Choroid plexus epithelial cell (primary cell): ENCODE measurements at places on chromosomes 6 and 20.

GRCh38 chr20:384723-385122, 4.2 kb downstream of the TRIB3 start:
- no peak for DNase-seq

- DNase-seq: no peak
These were observed 28.1 kb downstream of the PKIG start for GRCh38 chr20:44610313-44610962.

DNA sequence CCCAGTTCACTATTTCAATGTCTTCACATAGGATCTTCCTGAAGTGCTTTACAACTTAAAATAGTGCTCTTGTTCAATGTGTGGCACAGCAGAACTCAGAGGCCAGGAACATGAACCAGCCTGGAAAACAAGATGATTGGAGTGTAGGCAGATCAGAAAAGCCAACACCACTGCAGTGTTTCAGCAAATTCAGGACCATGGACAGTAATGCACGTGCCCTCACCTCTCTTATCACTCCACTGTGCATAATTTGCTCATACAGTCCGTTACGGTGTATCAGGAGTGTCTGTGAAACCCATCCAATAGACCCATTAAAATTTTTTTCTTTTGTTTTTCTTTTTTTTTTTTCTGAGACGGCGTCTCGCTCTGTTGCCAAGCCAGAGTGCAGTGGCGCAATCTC, 27.6 kb upstream of the HACE1 start:
- peak; percentile 42 for DNase-seq

DNA sequence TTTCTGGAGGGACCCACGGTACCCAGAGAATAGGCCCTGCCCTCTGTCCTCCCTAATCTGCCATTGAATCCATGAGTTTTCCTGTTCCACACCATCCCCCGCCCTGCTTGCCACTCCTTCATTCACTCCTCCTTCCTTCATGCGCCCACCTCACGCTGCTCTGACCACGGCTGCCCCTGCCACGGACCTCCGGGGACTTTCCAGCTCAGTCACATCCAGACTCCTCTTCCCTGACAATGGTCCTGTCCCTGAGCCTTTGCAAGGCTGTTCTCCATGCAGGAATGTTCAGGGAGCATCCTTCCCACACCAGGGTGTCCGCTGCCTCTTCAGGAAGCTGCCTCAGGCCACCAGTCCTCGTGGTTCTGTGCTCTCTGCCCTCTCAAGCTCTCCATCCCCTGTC, 25.9 kb downstream of the GLP1R start:
- DNase-seq: no peak

GRCh38 chr6:108838101-108838717, 10.0 kb upstream of the ARMC2 start:
- DNase-seq: peak; percentile 45

- DNase-seq: no peak
These were observed 92.8 kb upstream of the EPB41L1 start for GRCh38 chr20:36061754-36062153.

- DNase-seq: peak; percentile 68
These were observed 73.3 kb downstream of the ADGRG6 start for GRCh38 chr6:142374965-142375733.

- DNase-seq: no peak
These were observed 63.0 kb downstream of the JPH2 start for GRCh38 chr20:44123874-44124535.

DNA sequence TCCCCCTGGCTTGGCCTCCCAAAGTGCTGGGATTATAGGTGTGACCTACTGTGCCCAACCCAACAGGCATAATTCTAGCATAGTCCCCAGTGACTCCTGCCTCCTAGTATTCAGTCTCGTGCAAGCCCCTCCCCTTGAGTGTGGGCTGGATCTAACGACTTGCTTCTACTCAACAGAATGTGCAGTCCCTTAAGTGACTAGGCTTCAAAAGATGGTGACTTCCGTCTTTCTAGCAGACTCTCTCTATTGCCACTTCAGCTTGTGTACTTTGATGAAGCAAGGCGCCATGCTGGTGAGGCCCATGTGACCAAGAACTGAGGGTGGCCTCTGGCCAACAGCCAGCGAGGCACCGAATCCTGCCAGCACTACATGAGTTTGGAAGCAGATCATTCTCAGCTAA, 109.6 kb upstream of the TRAF3IP2 start:
- no peak for DNase-seq

- DNase-seq: no peak
These were observed 93.5 kb upstream of the KCNK16 start for GRCh38 chr6:39416026-39416425.

- DNase-seq: no peak
These were observed 67.1 kb upstream of the DUSP22 start for GRCh38 chr6:225121-225721.

DNA sequence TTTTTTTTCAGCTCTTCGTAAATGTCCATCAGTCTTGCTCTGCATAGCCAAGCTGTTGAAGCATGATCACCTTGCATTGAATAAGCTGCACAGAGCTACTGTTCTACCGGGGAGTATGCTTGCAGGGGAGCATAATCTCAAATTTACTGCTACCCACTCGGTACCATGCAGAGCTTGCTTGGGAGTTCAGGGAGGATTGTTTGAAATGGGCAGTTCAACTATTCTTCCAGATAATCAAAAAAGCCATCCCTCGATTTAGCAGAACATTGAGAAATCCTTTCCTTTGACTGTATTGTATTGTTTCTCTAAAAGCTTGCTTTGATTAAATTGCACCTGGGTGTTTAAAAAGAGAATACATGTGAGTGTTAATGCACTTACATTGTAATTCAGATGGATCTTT, 332.6 kb downstream of the UTRN start:
- DNase-seq: no peak

DNA sequence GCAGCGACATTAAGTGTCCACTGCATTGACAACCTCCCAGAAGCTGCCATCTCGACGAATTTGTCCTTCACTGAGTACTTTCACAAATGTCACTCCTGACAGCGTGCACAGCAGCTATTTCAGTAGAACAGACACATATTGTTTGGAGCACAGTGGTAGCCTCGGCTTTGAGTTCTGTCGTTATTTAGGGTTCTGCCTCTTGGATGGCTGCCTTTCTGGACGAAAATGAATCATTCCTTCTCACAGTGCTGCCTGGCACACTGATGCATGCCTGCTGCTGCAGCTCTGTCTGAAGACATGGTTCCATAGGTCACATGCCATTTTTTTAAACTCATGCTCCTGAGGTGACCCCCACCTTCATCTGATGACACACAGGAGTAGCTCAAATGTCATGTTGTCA, 477.0 kb downstream of the C6orf118 start:
- DNase-seq: no peak

- peak; percentile 19 for DNase-seq
These were observed 6.4 kb upstream of the GMNN start for GRCh38 chr6:24768361-24768760.

DNA sequence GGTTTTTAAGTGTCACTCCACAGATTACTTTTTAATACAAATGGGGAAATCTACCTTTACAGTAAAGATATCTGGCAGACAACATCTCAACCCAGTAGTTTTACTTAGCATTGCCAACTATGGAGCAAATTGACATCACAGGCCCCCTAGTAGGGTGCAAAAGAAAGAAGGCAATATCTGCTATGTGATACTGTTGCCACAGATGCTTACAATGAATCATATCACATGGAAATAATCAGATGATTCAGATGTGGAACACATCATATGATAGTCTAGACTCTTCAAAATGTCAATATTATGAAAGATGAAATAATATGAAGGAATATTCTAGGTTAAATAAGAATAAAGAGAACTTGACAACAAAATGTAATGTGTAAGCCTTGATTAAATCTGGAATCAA, 322.5 kb downstream of the BMP2 start:
- DNase-seq: peak; percentile 80

- peak; percentile 44 for DNase-seq
These were observed 37.6 kb upstream of the EPB41L1 start for GRCh38 chr20:36116807-36117441.

DNA sequence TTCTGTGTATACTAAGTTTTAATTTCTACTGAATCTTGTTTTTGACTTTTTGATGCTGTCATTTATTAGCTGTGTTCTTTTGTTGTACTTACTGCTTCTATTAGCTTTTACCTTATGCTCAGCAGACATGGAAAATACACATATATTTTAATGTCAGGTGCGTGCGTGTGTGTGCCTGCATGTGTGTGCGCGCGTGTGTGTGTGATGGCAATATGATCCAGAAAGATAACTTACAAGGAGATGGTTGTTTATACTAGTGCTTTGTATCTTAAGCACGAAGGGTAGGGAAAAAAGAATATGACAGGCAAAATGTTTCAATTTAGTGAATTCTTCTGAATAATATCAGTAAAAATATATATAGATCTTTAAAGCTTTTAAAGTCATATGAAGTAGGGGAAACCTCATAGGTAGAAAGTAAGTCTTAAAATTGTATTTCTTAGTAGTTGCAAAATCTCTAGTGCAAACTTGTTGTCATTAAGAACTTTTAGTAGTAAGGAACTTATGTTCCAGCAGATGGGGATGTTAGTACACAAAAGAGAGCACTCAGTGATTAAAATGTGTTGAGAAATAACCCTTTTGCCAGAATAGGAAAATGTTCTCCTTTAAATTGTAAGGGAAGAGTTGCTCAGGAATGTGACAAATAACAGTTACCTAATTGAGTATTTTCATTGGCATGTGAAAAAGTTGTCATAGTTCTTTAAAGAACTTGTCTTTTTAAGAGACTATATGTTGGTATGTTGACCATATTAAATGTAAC, 13.2 kb downstream of the QKI start:
- DNase-seq: peak; percentile 92

- no peak for DNase-seq
These were observed 80.1 kb downstream of the PAK5 start for GRCh38 chr20:9758752-9759151.

- no peak for DNase-seq
These were observed 95.7 kb downstream of the LY86 start for GRCh38 chr6:6683969-6684833.

DNA sequence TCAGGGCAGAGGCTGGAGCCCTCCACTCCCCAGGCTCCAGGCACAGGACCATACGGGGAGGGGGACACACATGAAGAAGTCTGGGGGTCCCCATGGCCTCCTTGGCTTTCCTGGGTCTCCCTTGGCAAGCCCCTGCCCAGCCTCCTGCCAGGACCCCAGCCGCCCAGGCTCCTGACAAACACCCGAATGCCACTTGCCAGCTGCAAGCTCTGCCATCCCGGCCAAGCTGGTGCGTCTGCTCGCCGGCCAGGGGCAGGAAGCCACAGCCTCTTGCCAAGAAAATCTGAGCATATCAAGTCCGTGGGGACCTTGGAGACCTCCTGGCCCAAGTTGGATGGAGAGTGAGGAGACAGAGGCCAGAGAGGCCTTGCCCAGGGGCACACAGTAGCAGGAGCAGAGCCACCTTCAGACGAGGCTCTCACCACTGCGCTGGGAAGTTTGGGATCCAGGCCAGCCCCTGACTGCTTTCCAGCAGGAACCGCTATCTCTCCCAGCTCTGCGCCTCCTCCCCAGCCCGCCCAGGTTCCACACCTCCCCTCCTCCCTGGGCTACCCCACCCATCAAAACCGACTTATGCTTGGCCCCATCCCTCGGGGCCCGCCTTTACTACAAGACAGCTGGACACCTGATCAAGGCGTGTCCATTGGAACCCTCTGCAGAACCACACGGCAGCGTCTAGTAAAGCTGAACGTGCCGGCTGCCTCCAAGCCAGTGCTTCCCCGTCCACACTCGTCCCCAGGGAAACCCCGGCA, 80.2 kb downstream of the GRM4 start:
- no peak for DNase-seq

DNA sequence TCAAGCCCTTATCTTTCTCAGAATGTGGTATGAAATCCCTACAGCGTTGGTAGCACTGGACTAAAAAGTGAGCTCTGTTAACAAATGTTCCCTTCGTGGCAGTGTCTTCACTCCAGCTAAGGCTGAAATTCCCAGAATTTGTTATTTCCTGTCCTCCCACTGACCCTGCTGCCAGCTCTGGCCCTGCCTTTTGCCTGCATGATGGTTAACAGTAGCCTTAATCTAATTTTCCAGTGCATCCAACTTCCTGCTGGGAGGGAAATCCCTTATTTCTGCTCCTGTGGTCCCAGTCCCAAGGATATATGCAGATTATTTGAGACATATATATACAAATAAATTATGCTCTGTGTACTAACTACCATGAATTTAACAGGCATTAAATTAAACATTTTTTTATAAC, 157.2 kb upstream of the CARMIL1 start:
- peak; percentile 38 for DNase-seq

DNA sequence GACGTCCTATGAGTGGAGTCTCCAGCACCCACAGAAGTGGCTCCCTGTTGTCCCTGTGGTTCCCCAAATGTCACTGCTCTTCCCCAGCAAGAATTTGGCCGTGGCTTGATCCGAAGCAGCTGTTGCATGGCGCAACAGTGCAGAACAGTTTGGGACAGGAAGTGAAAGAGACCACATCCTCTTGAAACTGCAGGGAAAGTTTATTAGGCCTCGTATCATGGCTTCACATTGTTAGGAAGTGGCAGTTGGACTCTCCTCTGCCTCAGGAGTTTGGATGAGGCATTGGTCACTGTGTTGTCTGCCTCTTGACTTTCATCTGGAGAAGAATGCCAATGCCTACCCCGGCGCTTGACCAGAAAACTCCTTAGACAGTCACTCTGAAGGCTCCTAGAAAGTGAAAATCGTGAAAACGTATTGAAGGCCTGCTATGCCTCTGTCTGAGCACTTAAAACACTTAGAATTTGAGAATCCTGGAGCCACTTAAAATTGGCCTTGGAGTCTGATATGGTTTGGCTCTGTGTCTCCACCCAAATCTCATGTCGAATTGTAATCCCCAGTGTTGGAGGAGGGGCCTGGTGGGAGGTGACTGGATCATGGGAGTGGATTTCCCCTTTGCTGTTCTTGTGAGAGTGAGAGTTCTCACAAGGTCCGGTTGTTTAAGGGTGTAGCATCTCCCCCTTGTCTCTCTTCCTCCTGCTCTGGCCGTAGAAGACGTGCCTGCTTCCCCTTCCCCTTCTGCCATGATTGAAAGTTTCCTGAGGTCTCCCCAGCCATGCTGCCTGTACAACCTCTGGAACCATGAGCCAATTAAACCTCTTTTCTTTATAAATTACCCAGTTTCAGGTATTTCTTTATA, 334.9 kb upstream of the JARID2 start:
- peak; percentile 37 for DNase-seq

DNA sequence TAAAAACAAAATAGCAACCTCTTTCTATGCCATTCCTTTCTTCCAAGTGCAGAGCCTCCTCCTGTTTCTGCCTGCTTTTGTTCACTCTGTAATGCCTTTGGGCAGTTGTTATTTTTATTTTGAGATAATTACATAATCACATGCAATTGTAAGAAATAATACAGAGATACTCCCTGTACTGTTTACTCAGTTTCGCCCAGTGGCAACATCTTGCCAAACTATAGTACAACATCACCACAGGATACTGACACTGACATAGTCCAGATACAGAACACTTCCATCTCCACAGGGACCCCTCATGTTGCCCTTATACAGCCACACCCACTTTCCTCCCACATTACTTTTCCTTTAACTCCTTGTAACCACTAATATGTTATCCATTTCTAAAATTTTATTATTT, 59.7 kb downstream of the BANF2 start:
- peak; percentile 46 for DNase-seq

- DNase-seq: no peak
These were observed 152.4 kb downstream of the BMP2 start for GRCh38 chr20:6919792-6920468.

- DNase-seq: peak; percentile 33
These were observed 1.5 kb upstream of the ASF1A start for GRCh38 chr6:118892355-118892991.

GRCh38 chr6:52489881-52490280, 69.7 kb downstream of the EFHC1 start:
- DNase-seq: peak; percentile 13
